ENCODE measurements at places on chromosomes 13 and 19.

DNA sequence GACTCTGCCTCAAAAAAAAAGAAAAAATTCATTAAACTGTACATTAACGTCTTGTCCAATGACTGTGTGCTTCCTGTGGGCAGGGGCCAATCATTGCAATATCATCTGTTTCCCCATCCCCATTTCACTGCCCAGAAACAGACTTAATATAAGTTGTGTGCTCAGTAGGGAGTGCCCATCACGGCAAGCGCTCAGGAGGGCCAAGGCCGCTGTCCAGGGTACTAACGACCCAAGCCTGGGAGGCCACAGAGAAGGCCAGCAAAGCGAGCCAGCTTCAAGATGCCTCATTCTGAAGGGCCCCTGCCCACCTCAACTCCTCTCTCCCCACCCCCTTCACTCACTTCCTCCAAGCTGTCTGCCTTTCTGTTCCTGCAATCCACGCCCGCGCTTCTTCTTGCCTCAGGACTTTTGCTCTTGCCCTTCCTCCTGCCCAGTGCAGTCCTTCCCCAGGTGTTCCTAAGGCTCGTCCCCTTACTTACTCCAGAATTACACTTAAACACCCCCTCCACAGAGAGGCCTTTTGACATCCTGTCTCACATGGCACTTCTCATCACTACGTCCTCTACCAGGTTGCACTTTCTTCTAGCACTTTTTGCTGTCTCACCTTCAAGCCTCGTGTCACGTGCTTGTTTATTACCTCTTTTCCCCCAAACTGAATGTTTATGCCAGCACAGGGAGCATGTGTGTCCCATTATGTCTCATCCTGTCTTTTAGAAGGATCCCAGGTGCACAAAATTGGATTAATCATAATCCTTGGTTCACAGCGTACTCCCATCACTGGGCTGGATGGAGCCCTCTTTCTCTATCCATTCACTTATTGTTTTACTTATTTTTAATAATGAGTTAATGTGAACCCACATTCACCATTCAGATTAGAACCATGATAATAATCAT lies 11.3 kb upstream of the POU2F2 start:
- DNase-seq: no peak

- DNase-seq: no peak
Observed at GRCh38 chr19:10685210-10685609, 16.0 kb upstream of the QTRT1 start.

- DNase-seq: no peak
Observed at GRCh38 chr13:32471187-32471922, 43.4 kb upstream of the N4BP2L1 start.

DNA sequence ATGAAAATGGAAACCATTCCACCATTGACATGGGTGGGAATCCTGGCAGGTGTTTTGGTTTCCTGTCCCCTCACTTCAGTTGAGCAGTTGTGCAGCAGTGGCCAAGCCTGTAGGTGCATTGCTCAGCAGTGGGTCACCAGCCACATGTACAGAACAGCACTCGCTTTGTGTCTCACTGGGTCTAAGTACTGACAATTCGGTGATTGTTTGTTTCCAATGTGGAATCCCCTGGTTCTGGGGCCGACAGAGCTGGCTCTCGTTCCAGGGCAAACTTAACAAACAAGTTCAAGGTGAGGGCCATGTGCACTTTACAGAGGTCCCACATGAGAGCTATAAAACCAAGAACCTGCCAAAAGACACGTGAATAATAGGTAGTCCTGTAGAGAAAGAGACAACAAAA lies 54.1 kb upstream of the SPATA13 start:
- DNase-seq: no peak

- DNase-seq: no peak
Observed at GRCh38 chr19:9189535-9189934, 10.8 kb downstream of the OR7D2 start.
